NCI-H1436 treated with DMSO at 0.1 percent for 48 hours (cell line): ENCODE measurements at places on chromosomes 1 and 21.

GRCh38 chr1:32786856-32787255 lies 30.3 kb downstream of the YARS1 start:
- DNase-seq = no peak

DNA sequence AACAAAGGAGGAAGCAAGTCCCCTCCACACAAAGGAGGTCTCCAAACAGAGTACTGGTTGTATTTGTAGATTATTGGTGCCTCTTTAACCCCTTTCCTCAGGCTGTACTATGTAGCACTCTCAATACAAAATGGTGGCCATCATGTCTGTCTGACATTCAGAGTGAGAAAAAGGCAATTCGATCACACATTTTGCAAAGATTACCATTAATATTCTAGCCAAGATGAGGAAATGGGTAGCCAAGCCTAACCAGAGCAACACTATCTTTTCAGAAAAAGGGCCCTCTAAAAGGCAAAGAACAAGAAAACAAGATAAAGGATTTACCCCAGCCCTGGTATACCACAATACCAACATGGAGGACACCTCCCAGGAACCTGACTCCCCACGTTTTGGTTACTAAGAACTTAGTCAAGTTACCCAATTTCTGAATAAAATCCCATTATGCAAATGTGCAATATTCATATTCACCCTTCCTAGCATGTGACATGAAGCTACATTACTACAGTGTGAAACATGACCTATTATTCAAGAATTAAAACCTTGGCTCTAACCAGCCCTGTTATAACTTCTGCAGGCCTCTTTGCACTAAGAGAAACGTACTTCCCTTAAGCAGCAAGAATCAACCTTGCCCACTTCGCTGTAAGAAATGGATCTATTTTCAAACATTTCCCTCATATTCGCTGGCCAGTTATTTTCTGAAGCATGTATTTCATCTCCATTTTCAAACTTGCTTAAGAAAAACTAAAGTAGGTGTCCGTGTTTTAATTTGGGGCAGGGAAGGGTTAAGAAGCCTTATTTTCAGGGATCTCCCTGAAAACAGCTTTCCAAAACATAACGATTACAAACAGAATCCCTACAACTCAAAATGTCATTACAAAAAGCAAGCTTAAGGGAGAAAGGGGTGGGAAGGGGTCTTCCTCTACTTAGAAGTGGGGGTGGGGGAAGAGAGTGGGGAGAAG lies 2.1 kb downstream of the KDM5B start:
- no peak for DNase-seq

GRCh38 chr1:19209990-19210771 lies at the start of gene UBR4:
UBR4 (minus strand) TSS chr1:19210266; CDS start chr1:19210248, 18 bp downstream.
- DNase-seq = peak; percentile 29

- DNase-seq = no peak
Observed at GRCh38 chr1:228365271-228366061, 41.2 kb downstream of the TRIM11 start.

DNA sequence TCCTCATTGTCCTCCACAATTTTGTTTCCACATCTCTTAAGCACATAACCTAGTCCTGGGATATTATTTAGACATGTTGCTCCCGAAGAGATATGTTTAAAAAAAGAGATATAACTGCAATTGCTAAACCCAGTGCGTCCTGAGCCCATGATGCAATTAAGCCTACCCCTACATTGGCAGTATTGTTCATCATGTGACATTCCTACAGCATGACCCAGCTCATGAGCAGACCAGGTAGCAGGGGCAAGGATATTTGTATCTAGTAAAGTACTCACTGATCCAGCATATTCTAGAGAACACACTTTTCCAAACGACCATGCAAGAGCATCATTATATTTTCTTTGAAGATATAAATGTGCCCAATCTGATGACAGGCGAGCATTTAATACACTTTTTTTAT lies 1.2 kb downstream of the ADAM30 start:
- DNase-seq = no peak
